ENCODE measurements at places on chromosomes 7 and 10. TPM values are rescaled to one million over a fixed set of nuclear protein-coding genes. Genes with fewer than 3 reads are reported as not detected.

The LSM5 gene
- polyA plus RNA-seq = 59.0 TPM

The ANKRD30A gene
- not detected for polyA plus RNA-seq

The GBX1 gene
- polyA plus RNA-seq = not detected

The GDF2 gene
- polyA plus RNA-seq = not detected

The TAC1 gene
- not detected for polyA plus RNA-seq

The MBL2 gene
- polyA plus RNA-seq = not detected

The ZNF655 gene
- polyA plus RNA-seq = 56.9 TPM

The STEAP4 gene
- polyA plus RNA-seq = 6.2 TPM

The PTF1A gene
- polyA plus RNA-seq = not detected

The CALML5 gene
- polyA plus RNA-seq = 75.9 TPM

The MKX gene
- polyA plus RNA-seq = 0.99 TPM

The MYL7 gene
- 0.12 TPM for polyA plus RNA-seq

The SGCE gene
- 6.7 TPM for polyA plus RNA-seq

The DMTF1 gene
- 37.6 TPM for polyA plus RNA-seq

The HYAL4 gene
- polyA plus RNA-seq = not detected

The LBX1 gene
- not detected for polyA plus RNA-seq

The TMEM196 gene
- not detected for polyA plus RNA-seq

The STK31 gene
- polyA plus RNA-seq = 0.05 TPM

The NAT16 gene
- polyA plus RNA-seq = not detected

The OR6V1 gene
- polyA plus RNA-seq = not detected

The PTPRN2 gene
- polyA plus RNA-seq = 0.37 TPM

The DLX6 gene
- polyA plus RNA-seq = not detected
